Heart left ventricle (tissue), 16 donors: ENCODE measurements at places on chromosomes 4 and X. TPM values are rescaled to one million over a fixed set of nuclear protein-coding genes. Genes with fewer than 3 reads are reported as not detected.

SLIT2 gene
- 0.99 TPM for polyA plus RNA-seq

STBD1 gene
- 35.0 TPM for polyA plus RNA-seq

ASB9 gene
- polyA plus RNA-seq = 1.4 TPM

PHEX gene
- polyA plus RNA-seq = not detected
